ENCODE measurements at places on chromosomes 3 and 15. TPM values are rescaled to one million over a fixed set of nuclear protein-coding genes. Genes with fewer than 3 reads are reported as not detected.

The ASB7 gene
- total RNA-seq, result 16.5 TPM

The CD86 gene
- 6.1 TPM for total RNA-seq

The PPM1L gene
- total RNA-seq, result 24.2 TPM

The LSAMP gene
- 24.0 TPM for total RNA-seq

The PATL2 gene
- 1.7 TPM for total RNA-seq

Data from urinary bladder (tissue), 4 donors.